ENCODE measurements at places on chromosomes 6 and 20.

- DNase-seq, result no peak
These were observed 42.8 kb downstream of the ITPR3 start for GRCh38 chr6:33663727-33664449.

- DNase-seq, result peak; percentile 56
These were observed 9.7 kb downstream of the ATG5 start for GRCh38 chr6:106315765-106316374.

DNA sequence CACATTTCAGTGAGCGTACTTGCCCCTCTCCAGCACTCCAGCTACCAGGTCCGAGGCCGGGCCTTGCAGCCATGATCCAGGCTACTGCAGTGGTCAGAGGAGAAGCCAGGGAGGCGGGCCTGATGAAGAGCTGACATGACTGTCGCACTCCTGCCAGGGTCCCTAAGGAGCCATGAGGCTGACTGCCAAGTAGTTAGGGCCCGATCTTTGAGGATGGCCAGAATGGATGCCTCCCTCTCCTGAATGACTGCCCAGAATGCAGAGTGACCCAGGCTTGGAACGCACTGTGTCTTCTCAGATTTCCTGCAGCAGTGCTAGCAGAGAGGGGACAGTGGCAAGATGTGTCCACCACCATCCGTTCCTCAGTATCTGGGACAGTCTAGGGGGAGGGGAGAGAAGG lies 24.7 kb upstream of the LRFN2 start:
- no peak for DNase-seq

GRCh38 chr20:35295058-35295457 lies 2.8 kb upstream of the FAM83C start:
- DNase-seq, result no peak

- peak; percentile 56 for DNase-seq
These were observed 13.8 kb downstream of the UCKL1 start for GRCh38 chr20:63942250-63942951.

GRCh38 chr20:20743511-20744169 lies 31.2 kb upstream of the RALGAPA2 start:
- no peak for DNase-seq

Measured in iris pigment epithelial cell (primary cell).